ENCODE measurements at places on chromosomes 6 and 20.
A peak's percentile ranks its signal among the peaks of the same experiment; 100 is the strongest.

GRCh38 chr6:114339706-114340105 lies 3.1 kb downstream of the HS3ST5 start:
- no peak for DNase-seq

GRCh38 chr20:25745738-25746137 lies 49.1 kb upstream of the ZNF337 start:
- no peak for DNase-seq

DNA sequence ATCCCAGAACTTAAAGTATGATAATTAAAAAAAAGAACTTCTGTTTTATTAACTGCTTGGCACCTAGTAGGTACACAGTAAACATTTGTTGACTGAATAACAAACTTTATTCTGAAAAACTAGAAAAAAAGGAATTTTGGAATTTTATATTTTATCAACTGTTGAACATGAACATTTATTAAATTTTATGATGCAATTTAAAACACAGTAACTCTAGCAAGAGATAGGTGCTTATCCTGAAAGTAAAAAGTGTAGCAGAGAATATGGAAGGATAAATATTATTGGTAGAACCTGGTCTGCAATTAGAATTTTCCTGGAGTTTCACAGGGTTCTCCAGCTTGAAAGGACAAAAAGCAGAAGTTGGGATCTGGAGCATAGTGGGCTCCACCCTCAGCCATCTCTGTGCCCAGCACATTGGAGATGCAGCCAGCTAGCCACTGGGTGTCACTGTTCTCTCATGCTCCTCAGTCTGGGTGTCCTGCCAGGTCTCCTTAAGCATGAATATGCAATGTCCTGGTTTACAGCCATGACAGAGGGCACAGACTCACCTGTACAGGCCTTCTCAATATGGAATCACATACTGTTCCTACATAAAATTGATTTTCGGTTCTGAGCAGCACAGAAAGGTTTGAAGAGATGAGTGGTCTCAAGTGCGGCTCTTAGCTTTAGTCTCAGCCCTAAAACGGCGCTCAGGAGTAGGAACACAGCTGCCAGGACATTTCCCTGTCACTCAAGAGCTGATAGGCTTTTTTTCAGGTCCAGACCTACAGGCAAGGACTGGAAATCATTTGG lies 31.7 kb upstream of the IL20RA start:
- DNase-seq, result peak; percentile 27

DNA sequence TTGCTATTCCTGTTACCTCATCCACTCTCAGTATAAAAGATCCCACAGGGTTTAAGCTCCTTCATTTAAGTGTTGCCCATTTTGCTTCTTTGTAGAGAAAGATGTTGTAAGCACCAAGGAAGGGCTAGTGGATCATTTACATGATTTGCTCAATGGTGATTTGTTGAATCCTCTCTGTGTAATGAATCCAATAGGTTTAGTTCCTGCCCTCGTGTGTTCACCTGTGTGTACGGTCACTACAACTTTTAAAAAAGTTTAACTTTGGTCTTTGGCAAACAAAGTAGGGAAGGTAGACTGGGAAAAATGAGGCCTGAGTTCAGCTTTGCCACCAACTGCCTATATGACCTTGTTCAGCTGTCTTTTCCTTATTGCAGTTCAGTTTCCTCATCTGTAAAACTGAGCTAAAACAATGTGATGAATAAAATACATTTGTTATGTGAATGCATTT lies 51.5 kb downstream of the DHX35 start:
- no peak for DNase-seq
